M059J (cell line): ENCODE measurements at places on chromosomes 6 and 20. TPM values are rescaled to one million over a fixed set of nuclear protein-coding genes. Genes with fewer than 3 reads are reported as not detected.

The LPA gene
- not detected in 2 replicates for total RNA-seq

The ARHGAP18 gene
- 28.3 and 31.2 TPM in 2 replicates for total RNA-seq

The LAMP5 gene
- 0.12 and 0.54 TPM in 2 replicates for total RNA-seq

The PDE10A gene
- total RNA-seq: 0.02 and 0.07 TPM in 2 replicates

The AKAP7 gene
- total RNA-seq: 6.8 and 8.6 TPM in 2 replicates
